ENCODE measurements at places on chromosomes 12 and 14.

DNA sequence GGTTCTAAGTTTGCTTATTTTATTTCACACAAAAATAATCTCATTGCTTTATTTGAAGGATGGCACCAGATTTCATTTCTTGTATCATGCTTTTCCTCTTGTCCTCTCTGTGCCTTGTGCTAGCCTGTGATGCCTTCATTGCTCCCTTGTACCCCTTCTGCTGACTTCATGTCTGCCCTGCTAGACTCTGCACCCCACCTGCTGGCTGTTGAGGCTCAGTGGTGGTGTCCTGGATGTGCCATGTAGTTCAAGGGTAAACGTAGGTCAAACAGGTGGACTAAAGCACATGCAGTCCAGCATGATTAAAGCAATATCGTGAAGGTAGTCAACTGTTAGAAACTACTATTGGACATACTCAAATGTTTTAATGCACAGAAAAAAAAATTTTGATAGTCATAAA, 21.6 kb downstream of the MRPS35 start:
- DNase-seq: no peak

DNA sequence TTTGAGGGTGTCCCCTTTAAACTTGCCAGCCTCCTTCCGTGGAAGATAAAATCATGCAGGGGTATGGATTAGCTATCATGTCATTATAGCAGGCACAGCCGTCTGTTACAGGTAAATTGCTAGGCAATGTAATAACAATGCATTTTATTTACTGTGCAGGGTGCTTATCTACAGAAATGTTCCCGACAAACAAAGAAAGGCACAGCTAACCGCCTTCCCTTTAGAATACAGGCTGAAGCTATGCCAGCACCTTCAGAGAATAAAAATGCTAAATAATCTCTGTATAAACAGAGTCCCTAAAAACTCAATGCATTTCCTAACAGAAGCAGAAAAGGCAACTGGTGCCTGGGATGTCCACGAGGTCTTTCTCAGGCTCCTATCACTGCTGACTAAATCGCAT, 239.2 kb downstream of the SPTSSA start:
- no peak for DNase-seq

- DNase-seq: no peak
These were observed 41.8 kb upstream of the P2RX7 start for GRCh38 chr12:121090586-121091514.

- DNase-seq: no peak
These were observed 202.2 kb upstream of the DCN start for GRCh38 chr12:91384806-91385205.

DNA sequence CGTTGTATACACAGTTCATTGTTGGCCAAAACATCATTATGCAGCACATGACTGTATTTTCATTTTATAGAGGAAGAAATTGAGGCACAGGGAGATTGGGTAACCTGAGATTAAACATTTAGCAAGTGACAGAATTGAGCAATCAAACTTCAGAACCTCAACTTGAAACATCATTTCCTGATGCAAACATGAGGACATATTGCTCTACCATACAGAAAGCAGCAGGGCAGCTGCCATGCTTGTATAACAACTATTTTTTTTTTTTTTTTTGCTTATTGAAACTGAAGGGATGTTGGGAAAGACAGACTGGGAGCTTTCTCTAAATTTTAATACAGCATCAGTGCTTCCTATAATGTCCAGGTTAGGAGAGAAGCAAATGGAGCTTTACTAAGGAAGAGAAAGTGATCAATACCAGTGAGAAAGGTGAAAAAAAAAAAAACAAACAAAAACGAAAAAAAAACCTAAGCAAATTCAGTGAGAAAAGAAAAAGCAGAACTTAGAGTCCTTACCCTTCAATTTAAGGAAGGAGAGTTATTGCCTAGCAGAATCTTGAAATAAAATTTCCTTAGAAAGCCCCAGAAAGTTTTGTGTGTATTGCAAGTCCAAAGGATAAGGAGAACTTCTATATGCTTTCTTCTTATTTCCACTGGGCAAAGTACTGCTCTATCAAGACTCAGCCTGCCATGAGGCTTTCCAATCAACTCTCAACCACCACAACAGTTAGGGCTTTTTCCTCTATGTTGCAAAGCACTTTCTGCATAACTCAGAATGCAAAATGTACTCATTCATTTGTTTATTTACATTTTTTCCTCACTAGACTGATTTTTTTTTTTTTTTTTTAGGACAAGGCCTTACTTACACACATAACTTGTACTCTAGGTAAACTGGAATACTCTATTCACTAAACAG, 21.6 kb downstream of the BTG1 start:
- DNase-seq: no peak

- DNase-seq: no peak
These were observed 600.8 kb upstream of the SEL1L start for GRCh38 chr14:82134411-82134810.

GRCh38 chr12:2792671-2793500, 1.9 kb upstream of the FKBP4 start:
- DNase-seq: no peak

GRCh38 chr12:4311776-4312175, 9.2 kb upstream of the TIGAR start:
- no peak for DNase-seq

- DNase-seq: no peak
These were observed 55.6 kb downstream of the KCTD10 start for GRCh38 chr12:109421355-109422087.

DNA sequence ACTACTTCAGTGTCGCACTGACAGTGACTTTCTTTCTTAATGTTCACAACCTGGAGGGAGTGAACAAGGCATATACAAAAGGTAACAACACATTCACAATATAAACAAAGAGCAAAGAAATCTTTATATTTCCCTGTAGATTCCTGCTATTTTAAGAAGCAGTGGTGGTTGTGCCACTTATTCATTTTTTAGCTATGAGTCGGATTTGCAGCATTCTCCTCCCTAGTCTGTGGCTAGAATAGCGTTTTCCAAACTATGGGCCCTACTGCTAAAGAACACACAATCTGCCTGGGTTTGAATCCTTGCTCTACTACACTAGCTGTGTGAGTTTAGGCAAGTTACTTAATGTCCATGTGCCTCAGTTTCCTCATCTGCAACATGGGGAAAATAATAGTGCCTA, 18.6 kb upstream of the MDM1 start:
- no peak for DNase-seq

DNA sequence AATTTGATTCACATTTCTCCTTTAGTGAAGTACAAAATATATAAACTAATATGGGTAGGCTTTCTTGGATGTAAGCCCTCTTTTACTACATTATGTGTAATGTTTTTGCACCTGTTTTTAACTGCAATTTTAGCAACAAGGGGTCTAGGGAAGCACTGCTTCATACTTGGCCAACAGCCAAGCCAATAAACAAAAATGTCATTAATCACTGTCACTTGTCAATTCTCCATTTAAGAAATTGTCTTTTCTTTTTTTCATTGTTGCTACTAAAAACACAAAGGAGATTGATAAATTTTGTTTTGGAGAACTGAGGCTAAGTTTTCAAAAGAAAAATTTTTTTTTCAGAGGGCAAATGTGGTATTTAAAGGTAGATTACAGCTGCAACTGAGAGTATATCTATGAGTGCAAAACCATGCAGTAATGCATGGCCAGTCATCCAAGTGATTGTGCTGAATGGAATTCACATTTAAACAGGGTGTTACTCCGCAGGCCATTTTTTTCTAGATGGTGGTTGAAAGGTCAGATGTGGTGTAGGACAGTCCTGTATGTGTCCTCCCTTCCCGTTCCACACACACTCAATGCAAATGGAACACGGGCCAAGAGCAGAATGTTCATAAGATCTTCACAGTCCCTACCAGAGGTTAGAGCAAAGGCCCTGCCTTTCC, 503.0 kb upstream of the LMO3 start:
- no peak for DNase-seq

GRCh38 chr12:94207849-94208621, 59.7 kb downstream of the PLXNC1 start:
- no peak for DNase-seq

DNA sequence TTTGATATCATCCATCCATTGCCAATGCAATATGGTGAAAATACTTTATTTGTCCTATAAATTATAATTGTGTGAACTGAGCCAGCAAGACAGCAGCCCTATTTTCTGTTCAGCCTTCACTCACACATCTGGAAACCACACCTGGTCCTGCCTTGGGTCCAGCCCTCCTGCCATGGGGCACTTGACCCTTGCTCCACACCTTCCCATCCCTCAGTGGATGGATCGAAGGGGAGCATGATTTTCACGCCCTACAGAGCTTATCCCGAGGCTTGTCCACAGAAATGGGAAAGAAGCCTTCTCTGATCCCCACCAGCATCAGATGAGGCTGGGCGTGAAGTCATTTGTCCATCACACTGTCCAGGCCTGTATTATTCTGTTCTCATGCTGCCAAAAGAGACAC, 10.1 kb downstream of the TMEM132D start:
- DNase-seq: no peak

GRCh38 chr14:42407153-42407552, 800.5 kb downstream of the LRFN5 start:
- DNase-seq: no peak

GRCh38 chr14:102548616-102549240, 39.2 kb upstream of the ANKRD9 start:
- no peak for DNase-seq

GRCh38 chr12:23944067-23944466, 5.4 kb downstream of the SOX5 start:
- no peak for DNase-seq

GRCh38 chr14:97633131-97633738, 836.1 kb downstream of the VRK1 start:
- DNase-seq: no peak

DNA sequence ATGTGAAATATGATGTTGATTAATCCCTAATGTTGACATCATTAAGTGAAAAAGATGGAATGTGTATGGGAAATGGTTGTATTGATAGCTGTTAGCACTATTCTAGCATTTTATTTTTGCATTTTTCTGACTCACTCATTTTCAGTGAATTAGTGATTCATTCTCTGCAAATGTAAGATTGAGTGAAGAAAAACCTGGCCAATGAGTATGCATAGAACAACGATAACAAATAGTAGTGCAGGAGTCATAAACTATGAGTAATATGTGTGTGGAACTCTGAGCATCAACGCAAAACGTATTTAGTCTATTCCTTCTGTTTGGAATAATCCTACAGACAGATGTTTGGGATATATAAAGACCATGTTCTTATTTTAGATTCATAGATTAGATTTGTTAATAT, 76.3 kb upstream of the RTL1 start:
- no peak for DNase-seq

GRCh38 chr12:2801044-2801783, 6.4 kb downstream of the FKBP4 start:
- no peak for DNase-seq

- peak; percentile 16 for DNase-seq
These were observed at the start of gene LRP6 for GRCh38 chr12:12266873-12267741. Gene LRP6 (minus strand): TSS chr12:12267044. CDS start chr12:12266735, 309 bp downstream.

- no peak for DNase-seq
These were observed 6.3 kb downstream of the ZFP36L1 start for GRCh38 chr14:68786491-68787091.

GRCh38 chr14:75368333-75368732, 59.5 kb upstream of the JDP2 start:
- DNase-seq: no peak

DNA sequence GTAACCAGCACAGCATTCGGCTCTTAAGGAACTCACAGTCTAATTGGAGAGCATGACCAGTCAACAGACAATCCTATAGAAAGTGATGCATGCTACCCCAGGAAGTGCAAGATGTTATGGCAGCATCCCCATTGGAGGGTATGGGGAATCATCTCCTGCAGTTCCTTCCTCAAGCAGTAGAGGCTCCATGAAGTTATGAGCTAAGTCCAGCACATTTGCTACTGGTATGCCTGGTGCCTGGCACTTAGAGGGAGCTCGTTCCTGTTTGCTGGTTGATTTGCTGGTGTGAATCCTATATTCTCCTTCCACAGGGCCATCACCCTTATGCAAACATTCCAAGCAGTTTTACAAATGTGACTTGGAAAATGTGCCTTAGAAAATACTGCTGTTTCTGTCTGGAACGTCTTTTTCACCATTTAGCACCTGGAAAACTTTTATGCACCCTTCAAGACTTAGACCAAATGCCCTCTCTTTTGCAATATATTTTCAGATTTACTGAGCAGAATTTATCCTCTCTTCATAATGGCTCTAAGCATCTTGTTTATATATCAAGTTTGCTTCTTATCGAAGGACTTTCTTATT, 136.1 kb upstream of the WSCD2 start:
- DNase-seq: no peak

- no peak for DNase-seq
These were observed 36.6 kb downstream of the MAX start for GRCh38 chr14:65065719-65066118.

GRCh38 chr12:11576104-11576503, 73.4 kb upstream of the ETV6 start:
- DNase-seq: no peak

- no peak for DNase-seq
These were observed 327.2 kb downstream of the RAD51B start for GRCh38 chr14:68146818-68147217.

- no peak for DNase-seq
These were observed 127.0 kb downstream of the TSPAN9 start for GRCh38 chr12:3204143-3204542.

- no peak for DNase-seq
These were observed 4.6 kb downstream of the IFI27 start for GRCh38 chr14:94115058-94115591.

GRCh38 chr12:81128930-81129554, 51.2 kb downstream of the ACSS3 start:
- no peak for DNase-seq

GRCh38 chr12:58419196-58419760, 477.9 kb downstream of the ATP23 start:
- DNase-seq: no peak

- no peak for DNase-seq
These were observed 89.3 kb upstream of the TTC7B start for GRCh38 chr14:90905531-90905930.

GRCh38 chr12:123126294-123127181, 24.4 kb downstream of the PITPNM2 start:
- DNase-seq: no peak

GRCh38 chr14:90332271-90332584, 487 bp upstream of the NRDE2 start:
- no peak for DNase-seq

- DNase-seq: no peak
These were observed 7.4 kb downstream of the PRIMA1 start for GRCh38 chr14:93780813-93781400.

GRCh38 chr12:20150835-20151422, 217.4 kb upstream of the PDE3A start:
- DNase-seq: no peak

DNA sequence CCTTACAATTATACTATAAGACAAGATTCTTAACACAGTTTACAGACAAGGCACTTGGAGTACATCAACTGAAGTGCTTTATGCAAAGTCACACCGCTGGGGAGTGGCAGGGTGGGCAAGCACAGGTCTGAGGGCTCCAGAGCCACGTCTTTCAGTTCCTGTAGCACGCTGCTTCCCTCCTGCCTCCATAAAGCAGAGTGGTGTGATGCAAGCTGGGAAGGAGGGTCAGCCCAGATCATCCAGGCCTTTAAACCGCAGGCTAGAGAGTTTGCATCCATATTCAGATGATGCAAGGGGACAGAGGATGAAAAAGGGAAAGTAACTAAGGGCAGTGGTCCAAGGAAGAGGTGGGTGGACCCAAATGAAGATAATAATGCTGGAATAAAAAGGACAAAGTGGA, 132.6 kb downstream of the ITPR2 start:
- DNase-seq: no peak

GRCh38 chr12:18923721-18924120, 185.8 kb downstream of the CAPZA3 start:
- DNase-seq: no peak
